ENCODE measurements at places on chromosomes 13 and 19. TPM values are rescaled to one million over a fixed set of nuclear protein-coding genes. Genes with fewer than 3 reads are reported as not detected.

WIZ gene
- total RNA-seq = 34.4 TPM

APOC4 gene
- total RNA-seq = not detected

TRPM4 gene
- 12.0 TPM for total RNA-seq

POU2F2 gene
- 5.0 TPM for total RNA-seq

CPT1C gene
- 15.8 TPM for total RNA-seq

TJP3 gene
- 0.26 TPM for total RNA-seq

WDR87 gene
- total RNA-seq = not detected

PCDH20 gene
- 11.4 TPM for total RNA-seq

SMAD9 gene
- total RNA-seq = 3.4 TPM

CGB8 gene
- total RNA-seq = not detected

CEACAM16 gene
- total RNA-seq = not detected

FCER2 gene
- total RNA-seq = not detected

Measured in epithelial cell of alveolus of lung (primary cell).